Stimulated activated CD8-positive, alpha-beta memory T cell treated with anti-CD3 and anti-CD28 coated beads, Interleukin-15, amount 100 ng/mL, for 1 hour (primary cell): ENCODE measurements at places on chromosomes 7 and 10.

GRCh38 chr10:60237977-60238758, 151.5 kb downstream of the ANK3 start:
- DNase-seq, result no peak

GRCh38 chr7:15885678-15886077, 199.2 kb upstream of the MEOX2 start:
- DNase-seq, result no peak

DNA sequence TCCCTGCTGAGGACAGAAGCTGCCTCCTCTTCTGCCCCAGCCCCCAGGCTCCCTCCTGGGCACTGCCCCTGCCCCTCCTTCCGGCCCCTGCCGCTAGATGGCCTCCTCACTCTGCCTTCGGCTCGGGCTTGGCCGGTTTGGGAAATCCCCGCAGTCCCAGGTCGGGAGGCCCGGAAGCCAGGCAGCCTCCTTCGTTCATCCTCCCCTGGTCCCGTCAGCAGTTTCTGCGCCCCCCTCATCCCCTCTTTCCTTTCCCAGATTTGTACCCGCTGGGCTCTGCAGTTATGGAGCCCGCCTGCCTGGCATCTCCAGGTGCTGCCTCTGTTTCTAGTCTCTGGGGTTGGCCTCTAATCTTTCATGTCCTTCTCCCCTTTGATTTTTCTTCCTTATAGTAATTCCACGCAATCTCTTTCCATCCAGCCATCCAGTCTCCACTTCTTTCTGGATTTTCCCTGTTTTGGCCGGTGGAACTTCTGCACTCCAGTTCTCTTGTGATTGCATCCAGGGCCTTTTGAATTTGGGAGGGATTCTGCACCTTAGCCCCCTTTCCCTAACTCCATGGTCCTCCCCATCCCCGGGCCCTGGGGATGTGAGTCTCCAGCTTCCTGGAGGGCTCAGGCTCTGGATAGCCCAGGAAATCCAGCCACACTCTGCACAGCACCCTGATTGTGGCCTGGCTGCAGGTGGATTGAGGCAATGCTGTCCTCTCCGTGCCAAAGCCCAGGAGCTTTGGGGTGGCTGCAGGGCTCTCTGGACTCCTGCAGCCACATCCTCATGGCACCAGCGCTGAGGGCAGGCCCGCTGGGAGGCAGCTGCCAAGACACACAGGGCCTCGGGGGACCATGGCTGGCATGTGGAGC, 3.3 kb upstream of the SHH start:
- peak; percentile 34 for DNase-seq

- DNase-seq, result no peak
Measured at GRCh38 chr7:52547308-52547910, 488.0 kb upstream of the POM121L12 start.

DNA sequence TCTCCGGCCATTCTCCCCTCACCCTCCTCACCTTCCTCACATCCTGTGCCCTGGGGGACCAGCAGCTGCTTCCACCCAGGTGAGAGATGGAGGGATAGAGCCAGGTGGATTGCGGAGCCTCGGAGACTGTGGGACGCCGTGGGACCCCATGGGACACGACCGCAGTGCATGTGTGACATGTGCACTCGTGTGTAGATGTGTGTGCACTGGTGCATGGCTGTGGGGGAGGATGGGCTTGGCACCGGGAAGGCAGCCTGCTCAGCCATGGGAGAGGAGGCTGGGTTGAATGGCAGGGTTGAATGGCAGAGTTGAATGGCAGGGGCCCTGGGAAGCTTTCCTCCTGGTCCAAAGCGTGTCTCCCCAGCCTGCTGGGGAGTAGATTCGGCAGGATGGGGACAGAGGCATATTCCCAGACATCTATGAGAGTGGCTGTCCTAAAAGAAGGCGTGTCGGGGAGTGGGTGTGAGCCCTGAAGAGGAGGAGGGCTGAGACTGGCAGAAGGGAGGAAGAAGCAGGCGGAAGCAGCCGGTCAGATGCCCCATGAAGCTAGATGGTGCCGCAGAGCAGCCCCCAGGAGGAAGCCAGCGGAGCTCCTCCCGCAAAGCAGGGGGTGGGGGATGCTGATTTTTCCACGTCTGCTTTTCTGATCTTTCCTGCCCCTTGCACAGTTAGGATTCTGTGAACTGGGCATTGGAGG, 815 bp downstream of the GIMAP8 start:
- DNase-seq, result peak; percentile 40

DNA sequence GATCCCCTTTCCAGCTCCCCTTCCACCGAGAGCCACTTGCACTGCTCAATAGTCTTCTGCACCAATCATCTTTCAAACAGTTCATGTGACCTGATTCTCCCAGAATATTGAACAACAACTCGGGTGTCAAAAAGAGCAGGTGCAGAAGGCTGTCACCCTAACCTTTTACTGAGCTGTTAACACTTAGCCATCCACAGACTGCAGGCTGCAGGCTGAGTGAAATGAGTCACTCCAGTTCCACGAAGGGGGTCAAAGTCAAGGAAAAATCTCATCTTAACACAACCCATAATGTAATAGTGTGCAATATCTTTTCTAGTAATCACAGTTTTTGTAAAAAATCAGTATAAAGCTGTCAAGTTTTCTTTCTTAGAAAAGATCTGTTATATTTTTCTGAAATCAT, 63.1 kb downstream of the MTPAP start:
- no peak for DNase-seq

- no peak for DNase-seq
Measured at GRCh38 chr10:100743626-100744135, 1.7 kb upstream of the PAX2 start.

- DNase-seq, result no peak
Measured at GRCh38 chr7:79227044-79227443, 226.4 kb downstream of the MAGI2 start.

DNA sequence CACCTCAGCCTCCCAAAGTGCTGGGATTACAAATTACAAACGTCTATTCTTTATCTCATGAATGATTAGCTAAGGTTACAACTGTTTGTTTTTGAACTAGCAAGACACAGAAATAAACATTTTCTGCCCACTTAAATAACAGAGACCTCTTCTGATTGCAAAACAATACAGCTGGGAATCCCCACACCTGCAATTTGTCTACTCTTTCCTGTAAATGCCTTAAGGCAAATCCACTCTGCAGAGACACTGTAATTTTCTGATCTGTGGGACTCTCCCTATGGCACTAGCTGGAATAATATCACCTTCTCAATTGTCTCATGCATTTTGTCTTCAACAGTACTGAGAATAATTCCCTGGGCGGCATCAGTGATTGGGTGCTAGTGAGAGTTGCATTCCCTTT, 149.3 kb upstream of the FAM3C start:
- no peak for DNase-seq

DNA sequence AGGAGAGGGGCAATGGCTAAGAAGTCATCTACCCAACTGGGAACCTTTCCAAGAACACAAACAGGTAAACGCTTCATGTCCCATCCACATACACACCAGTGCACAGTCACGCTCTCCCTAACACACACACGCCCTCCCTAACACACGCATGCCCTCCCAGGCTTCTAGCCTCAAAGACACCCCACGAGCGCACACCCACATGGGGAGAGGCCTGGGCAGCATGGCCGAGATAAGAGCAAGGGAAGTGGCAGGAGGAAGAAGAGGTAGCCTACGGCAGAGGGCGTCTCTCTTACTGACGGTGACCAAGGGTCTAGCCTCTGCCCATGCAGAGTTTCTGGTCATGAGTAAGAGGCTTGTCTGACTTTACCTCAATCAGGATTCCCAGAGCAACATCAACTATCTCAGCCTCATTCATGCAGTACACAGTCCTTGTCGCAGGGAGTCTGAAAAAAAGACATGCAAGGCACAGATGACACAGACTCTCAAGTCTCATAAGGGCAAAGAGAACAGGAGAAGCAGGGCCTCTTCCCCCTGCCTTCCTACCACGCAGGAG, 3.1 kb downstream of the CYREN start:
- DNase-seq, result no peak

- DNase-seq, result no peak
Measured at GRCh38 chr7:31028417-31028992, 23.6 kb upstream of the ADCYAP1R1 start.

DNA sequence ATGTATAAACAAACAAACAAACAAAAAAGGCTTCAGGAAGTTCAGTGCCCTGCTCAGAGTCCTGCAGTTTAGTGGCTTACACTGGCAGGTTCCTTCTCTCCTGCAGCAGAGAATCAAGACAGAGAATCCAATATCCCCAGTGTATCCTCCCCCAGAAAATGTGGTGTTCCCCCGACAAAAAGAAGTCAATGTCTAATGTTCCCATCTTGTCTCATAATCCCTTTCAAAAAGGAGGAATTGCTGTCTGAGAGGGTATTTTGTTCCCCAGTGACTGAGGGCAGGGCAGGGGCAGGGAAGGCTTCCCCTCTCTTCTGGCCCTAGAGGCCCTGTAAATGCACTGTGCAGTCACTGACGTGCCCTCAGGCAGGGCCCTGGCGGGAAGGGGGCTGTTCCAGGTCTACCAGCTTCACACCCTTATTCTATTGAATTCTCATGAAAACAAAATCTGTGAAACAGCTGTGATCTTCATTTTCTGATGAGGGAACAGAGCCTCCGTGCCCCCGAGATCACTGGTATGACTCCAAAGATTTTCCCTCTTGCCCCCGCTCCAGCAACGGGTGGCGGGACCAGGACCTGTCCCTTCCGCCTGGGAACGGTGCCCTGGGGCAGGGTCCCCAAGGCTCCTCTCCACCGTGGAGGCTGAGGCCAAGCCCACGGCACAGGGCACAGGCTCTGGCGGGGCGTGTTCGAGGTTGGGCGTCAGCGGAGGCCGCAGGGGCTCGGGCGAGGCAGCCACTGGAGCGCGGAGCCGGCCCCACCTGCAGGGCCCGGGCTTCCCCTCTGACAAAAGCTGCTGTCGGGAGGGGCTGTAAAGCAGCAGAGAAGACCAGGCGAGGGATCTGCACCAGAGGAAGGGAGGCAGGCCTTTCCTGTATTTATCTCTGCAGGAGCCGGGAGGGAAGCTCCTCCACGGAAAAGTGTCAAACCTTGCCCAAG, 13.4 kb upstream of the WDFY4 start:
- no peak for DNase-seq

- no peak for DNase-seq
Measured at GRCh38 chr7:139541600-139542307, 18.3 kb downstream of the CLEC2L start.

GRCh38 chr7:44213877-44214388, 13.2 kb downstream of the YKT6 start:
- DNase-seq, result no peak

GRCh38 chr7:88758381-88759229, 895 bp upstream of the ZNF804B start:
- DNase-seq, result no peak

DNA sequence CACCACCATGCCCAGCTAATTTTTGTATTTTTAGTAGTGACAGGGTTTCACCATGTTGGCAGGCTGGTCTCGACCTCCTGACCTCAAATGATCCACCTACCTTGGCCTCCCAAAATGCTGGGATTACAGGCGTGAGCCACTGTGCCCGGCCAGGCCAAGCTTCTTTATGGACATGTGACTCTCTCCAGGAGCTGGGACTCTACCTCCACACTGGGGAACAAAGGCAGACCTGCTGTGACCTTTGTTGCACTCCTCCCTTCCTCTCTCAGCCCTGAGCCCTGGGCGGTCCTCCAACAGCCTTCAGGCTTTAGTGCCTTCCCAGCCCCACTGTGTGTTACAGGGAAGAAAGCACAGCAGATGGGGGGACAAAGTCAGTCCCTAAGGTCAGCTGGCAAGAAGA, 55.0 kb upstream of the DUSP5 start:
- no peak for DNase-seq
